Nucleus accumbens (tissue), 56 donors: ENCODE measurements at places on chromosomes 16 and 17.

DNA sequence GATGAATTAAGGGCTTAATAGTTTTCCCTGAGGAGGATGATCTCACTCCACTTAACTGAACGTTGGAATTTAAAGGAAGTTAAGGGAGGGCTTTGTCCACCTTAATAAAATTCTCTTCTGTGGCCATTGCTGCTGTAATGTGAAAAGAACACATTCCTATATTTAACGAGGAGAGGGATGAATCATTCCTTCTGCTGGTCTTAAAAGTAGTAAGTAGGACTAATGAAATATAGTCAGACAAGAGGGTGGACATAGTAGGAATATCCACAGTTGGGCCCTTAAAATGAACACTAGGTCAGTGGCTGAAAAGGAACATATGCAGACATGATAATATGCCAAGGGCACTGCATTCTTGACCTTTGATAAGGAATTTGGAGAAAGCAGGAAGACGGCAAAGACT is 405.6 kb downstream of the PMP22 start:
- DNase-seq = no peak

DNA sequence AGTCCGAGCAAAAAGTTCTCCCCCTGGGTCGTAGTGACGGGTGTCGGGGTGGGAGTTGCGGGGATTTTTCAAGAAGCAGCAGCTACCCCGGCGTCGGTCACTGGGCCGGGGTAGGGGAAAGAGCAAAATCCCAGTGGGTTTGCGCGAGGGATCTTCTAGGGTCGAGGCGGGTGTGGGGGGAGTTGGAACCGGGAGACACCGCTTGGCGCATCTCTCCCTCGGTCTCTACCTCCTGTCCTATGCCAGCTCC is 2.3 kb upstream of the UBTF start:
- no peak for DNase-seq

DNA sequence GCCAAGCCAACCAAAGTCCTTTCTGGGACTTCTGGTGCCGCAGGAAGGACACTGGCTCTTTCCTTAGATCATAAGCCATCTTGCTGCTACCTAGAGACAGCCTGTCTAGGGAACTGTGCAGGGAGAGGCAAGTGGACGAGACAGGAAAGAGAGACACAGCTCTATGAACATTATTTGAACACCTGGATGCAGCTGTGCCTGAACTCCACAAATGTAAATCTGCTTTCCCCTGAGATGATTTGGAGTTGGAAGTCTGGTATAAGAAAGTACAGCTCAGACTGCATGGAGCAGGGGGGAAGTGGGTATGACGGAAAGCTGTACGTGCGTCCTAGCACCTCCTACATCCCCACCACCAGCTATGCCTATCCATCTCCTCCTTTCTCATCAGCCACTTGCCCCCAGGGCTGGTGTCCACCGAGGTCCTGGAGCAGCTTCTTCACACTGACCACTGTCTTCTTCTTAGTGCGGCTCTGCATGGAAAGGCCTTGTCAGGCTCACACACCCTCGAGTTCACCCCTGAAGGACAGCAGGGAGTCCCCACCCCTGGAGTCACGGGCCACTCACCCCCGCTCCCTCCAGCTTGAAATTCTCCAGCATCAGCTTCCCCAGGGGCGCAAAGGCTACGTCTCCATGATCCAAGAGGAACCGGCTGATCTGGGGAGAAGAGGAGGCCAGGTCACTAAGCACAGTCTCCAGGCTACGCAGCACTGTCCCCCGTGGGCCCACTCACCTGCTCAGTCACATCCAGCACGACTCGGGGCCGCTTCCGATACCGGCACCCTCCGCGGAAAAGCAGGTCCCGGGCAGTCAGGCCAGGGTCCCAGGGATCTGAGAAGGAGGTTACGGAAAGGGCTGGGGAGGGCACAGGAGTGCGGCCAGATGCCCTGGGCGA is 3.9 kb downstream of the TAF1C start:
- no peak for DNase-seq

DNA sequence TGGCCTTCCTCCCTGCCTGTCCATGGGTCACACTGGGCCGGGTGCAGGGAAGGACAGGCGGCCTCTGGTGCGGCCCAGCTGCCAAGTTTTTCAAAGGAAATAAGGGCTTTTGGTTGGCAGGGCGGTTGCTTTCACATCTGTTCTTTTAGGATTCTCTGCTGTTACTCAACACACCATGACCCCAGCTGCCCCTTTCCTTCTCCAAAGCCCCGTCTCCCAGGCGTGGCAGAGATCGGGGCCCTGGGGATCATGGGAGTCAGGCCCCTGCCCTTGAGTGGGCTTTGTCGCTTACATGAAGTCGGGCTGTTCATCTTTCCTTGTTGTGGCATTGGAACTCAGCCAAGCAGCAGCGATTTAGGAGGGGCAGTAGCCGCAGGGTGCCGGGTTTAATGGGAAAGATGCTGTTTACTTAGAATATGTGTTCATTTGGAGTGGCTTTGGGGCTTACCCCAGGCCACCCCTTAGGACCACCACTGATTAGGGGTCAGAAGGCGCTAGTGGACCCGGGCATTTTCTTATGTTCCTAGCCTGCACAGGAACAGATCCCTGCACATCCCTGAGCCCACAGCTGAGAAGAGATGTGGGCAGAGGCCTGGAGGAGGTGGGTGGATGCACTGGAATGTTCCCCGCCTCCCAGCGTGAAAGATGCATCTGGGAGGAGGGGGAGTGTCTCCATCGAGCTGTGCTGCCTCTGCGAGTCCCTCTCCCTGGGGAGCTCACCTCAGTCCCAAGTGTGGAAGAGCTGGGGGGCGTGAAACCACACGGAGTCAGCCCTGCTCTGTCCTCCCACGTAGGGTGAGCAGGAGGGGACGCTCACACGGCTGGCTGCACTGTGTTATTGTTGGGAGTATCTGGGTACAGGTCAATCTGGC is 6.8 kb upstream of the ADCY7 start:
- DNase-seq = no peak

DNA sequence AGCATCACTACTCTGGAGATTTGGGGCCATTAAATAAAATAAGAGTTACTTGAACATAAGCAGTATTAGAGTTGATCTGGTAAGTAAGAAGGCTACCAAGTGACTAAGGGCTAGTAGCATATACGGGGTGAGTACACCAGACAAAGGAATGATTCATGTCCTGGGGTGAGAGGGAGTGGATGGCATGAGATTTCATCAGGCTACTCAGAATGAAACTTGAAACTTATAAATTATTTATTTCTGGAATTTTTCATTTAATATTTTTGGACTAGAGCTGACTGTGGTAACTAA is 2.3 kb downstream of the SLFN5 start:
- no peak for DNase-seq

GRCh38 chr16:1101133-1101532 is 5.1 kb upstream of the C1QTNF8 start:
- DNase-seq = no peak

- no peak for DNase-seq
Measured at GRCh38 chr17:78179372-78179771, 7.5 kb downstream of the TK1 start.

- no peak for DNase-seq
Measured at GRCh38 chr17:82627405-82627804, 20.8 kb downstream of the WDR45B start.

- DNase-seq = peak; percentile 90
Measured at GRCh38 chr16:716200-716568, 1.3 kb downstream of the METRN start.

- DNase-seq = peak; percentile 43
Measured at GRCh38 chr17:82212331-82213250, at the start of gene CCDC57. Gene CCDC57, minus strand, starts transcription at chr17:82212842. Its CDS starts 10,898 bp downstream, at chr17:82201944.

- no peak for DNase-seq
Measured at GRCh38 chr17:7552621-7553051, 3.8 kb downstream of the TNFSF12 start.

GRCh38 chr16:27972500-27972899 is 91.0 kb downstream of the GSG1L start:
- no peak for DNase-seq

GRCh38 chr16:52676959-52677358 is 130.0 kb upstream of the TOX3 start:
- no peak for DNase-seq

DNA sequence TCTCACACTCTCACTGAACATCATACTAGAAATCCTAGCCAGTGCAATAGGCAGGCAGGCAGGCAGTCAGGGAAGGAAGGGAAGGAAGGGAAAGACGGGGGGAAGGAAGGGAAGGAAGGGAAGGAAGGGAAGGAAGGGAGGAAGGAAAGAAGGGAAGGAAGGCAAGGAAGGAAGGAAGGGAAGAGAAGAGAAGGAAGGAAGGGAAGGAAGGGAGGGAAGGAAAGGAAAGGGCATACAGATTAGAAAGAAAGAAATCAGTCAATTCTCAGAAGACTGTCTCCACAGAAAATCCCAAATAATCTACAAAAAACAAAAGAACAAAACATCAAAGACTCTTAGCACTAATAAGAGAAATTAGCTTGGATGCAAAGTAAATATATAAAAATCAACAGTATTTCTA is 93.9 kb downstream of the CPPED1 start:
- DNase-seq = no peak

DNA sequence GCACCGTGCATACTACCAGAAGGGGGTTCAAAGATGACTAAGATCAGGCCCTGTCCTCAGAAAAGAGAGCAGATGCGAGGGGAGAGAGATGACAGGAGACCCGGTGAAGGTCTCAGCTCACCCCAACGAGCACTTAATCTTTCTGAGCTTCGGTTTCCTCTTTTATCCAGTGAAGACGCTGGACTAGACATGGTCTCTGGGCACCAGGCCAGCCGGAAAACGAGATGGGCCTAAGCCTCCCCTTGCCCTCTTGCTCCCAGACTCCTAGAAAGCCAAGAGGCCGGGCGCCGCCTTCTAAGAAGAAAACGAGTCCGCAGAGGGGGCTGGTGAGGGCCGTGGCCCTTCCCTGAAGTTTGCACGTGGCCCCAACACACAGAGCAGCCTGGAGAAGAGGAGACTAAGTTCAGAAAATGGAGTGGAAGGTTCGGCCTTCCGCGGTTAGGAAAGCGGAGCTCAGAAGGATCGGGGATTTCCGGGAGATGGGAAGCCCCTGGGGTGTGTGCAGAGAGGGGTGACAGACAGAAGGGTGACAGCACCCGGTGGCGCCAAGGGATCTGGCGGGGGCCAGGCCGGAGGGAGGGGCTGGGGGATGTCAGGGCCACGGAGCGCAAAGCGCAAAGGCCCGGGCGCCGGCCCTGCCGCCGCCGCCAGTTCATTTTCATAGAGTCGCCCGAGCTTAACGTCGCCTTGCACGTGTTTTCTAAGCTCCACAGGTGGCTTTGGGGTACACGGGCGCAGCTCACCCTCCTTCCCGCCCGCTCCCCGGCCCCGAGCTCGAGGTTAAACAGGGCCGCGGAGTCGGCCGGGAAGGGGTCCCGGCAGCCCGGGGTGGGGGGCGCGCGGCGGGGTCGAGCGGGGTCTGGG is 42.1 kb upstream of the BHLHA9 start:
- no peak for DNase-seq

DNA sequence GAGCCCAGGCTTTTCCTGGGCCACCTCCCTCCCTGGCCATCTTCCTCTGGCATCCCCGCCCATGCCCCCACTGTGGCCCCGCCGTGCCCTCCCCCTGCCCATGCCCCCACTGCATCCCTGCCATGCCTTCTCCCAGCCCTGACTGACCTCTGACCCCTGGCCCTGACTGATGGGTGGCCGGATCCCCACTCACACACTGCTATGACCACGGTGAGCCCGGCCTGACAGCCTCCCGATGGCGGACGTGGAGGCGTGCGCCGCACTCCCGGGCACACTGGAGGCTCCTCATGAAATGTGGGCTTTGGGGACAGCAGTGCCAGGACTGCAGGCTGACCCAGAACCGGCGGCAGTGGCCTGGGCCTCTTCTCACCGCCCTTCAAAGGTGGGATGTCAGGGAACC is 10.6 kb upstream of the C1QTNF8 start:
- DNase-seq = no peak

DNA sequence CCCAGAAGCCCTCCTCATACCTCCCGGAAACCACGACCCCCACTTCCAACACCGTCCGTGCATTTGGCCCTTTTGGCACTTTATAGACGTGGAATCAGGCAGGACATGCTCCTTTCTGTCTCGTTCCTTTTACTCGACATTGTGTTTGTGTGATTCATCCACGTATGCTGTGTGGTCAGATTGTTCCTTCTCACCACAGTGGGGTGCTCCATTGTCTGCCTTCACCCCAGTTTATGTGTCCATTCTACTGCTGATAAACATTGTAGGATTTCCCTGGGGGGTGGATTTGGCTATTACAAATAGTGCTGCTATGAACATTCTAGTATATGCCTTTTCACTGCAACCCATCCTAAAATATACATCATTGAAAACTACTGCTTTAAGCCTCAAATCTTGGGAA is 28.9 kb upstream of the RPH3AL start:
- DNase-seq = no peak

DNA sequence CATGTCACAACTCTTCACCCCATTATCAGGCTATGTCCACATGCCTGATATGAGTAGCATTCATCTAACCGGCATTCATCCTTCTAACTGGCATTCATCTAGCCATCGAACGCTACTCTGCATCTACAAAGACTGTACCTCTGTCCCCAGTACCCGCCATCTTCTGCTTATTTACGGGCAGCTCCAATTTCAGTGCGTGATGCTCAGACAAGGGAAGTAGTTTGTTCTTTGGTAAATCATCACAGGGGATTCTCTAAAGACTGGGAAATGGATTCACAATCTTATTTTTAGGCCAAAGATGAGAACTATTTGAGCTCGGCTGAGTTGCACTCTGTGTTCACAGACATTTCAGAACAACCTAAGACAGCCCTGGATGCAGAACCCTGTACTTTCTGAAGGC is 39.4 kb downstream of the STAT5B start:
- DNase-seq = no peak

DNA sequence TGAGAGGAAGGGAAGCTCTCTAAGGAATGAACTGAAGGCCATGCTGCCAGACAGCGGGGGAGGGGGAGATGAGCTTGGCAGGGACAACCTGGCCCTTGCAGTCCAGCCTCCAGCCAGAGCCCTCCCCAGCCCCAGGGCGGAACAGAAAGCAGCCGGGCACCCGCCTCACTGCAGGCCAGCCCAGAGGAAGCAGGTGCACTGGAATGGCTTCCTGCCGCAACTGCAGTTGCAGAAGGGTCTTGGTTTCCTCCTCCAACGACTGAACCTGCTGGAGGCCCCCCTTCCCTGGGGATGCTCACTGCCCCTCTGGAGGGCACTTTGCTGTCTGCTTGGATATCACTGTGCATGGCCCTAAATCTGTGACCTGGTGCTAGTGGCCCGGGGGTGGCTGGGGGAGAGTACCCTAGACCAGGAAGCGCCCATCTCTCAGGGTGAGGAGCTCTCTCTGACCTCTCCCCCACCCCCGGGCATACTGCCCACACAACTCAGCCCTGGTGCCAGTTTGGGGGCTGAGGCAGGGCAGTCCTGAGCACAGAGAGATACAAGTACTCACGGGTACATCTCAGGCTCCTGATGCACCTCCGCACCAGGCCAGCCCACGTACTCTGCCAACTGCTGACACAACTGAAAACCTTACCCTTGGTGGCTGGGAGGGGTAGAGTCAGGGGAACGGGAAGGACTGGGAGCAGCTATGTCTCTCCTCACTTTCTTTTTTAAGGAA is 41.1 kb downstream of the MYO18A start:
- DNase-seq = no peak

- DNase-seq = no peak
Measured at GRCh38 chr16:70395345-70395901, 43.5 kb downstream of the ST3GAL2 start.

DNA sequence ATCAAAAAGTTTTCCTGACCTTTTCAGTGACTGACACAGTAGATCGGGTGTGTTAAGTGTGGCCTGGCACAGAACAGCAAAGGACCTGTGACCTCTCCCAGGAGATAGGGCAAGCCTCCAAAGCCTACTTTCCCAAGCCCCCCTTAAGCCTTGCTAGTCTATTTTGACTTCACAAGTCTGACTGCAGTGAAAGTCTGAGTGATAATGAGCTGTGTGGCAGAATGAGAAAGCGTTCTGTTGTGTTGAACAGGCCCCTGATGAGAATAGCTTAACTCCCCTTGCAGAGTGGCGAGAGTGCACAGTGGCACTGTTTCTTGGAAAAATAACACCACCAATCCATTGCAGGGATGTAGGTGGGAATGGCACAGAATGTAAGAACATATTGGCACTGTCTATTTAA is 32.8 kb downstream of the MMD start:
- DNase-seq = no peak
